ENCODE measurements at places on chromosomes 11 and 22.
A peak's percentile ranks its signal among the peaks of the same experiment; 100 is the strongest.

- no peaks in the 10 kb centered on the region for H3K36me3 ChIP-seq
- no peak overlapping the region for H3K27ac ChIP-seq
- no peaks in the 10 kb centered on the region for H3K27me3 ChIP-seq
- no peak for DNase-seq
These were observed 30.3 kb upstream of the ASPHD2 start for GRCh38 chr22:26398741-26399153.

DNA sequence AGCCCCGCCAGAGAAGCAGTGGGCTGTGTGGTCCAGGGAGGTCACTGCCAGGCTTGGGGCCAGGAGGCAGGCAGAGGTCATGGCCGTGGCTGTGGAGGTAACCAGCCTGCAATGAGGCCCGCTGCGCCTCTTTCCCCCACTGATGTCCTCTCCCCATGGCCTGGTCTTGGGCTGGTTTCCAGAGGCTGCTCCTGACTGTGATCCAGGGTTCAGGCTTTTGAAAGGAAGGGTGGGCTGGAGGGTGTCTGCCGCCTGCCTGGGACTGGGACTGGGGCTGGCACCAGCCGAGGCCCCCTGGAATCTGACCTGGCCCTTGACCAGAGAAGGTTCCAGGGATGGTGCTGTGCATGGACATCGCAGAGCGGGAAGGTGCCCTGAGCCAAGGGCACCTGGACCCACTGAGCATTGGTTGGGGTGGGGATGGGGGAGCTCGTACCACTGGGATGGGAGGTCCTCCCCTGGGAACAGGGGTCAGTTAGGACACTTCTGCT is 59.6 kb upstream of the THY1 start:
- no peak overlapping the region for H3K27ac ChIP-seq
- no peak for DNase-seq
- peaks cover 4% of the 10 kb centered on the region for H3K4me1 ChIP-seq
- no peaks in the 10 kb centered on the region for H3K36me3 ChIP-seq
- no peaks in the 10 kb centered on the region for H3K27me3 ChIP-seq
- H3K4me3 ChIP-seq: no peak overlapping the region

- H3K4me3 ChIP-seq: no peak overlapping the region
- peak overlapping the region; percentile 91 for H3K27ac ChIP-seq
- peaks cover 2% of the 10 kb centered on the region for H3K36me3 ChIP-seq
- H3K27me3 ChIP-seq: no peaks in the 10 kb centered on the region
- DNase-seq: no peak
These were observed 2.3 kb upstream of the MCAM start for GRCh38 chr11:119319136-119319699.

GRCh38 chr11:11220786-11221185 is 132.3 kb downstream of the CSNK2A3 start:
- no peaks in the 10 kb centered on the region for H3K27me3 ChIP-seq

DNA sequence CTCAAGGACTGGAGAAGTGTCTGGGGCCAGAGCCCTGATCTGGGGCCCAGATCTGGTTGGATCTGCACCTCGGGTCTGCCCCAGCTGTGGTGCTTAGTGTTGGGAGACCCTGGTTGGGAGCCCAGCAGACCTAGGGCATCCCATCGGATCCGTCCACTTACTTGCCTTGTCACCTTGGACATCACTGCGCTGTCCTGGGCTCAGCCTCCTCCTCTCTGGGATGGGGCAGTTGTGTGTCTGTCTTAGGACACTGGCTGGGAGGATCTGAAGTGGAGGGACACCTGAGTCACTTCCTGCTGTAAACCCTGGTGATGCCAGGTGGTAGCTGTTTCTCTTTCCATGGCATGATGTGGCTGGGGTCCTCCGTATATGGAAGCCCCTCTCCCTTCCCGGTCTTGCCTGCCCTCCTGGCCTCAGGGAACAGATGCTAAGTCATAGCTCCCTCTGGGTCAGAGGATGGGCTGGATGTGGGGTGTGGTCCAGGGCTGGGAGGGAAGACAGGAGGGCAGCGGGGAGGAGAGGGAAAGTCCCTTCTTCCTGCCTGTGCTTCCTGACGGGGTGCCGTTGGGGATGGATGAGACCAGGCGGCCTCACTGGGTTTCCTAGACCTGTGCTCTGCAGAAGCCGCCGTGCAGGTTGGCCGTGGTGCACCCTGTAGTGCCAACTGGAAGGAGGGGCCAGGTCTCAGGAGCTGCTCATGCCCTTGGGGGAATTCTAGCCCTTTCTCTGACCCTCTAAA is 12.1 kb upstream of the OMP start:
- DNase-seq: no peak
- H3K4me3 ChIP-seq: no peak overlapping the region
- H3K27me3 ChIP-seq: no peaks in the 10 kb centered on the region
- peaks cover 55% of the 10 kb centered on the region for H3K4me1 ChIP-seq

DNA sequence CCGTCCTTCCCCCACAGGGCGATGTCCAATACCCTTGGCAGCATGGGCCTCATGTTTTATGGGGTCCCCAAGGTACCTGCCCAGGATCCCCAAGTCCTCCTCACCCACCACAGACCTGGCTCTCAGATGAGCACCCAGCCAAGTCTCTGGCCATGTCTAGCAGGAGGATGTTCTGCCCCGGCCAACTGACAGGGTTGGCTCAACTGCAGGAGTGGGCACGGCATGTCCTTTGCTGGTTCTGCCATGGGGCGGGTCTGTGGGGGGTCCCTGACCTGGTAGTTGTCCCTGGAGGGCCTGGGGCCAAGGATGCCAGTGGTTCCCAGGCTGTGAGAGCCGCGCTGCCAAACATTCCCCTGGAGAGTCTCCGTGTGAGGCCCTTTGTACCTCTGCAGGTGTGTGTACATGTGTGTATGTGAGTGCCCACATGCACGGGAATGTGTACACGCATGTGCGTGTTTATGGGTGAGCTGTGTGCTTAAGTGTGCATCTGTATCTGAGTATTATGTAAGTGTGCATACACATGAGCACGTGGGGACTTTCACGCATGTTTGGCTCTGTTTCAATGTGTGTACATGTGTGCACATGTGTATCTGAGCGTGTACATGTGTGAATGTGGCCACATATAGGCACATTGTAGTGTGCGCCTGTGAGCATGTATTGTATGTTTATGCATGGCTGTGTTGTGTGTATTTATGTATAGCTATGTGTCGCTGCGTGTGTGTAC is 85.5 kb downstream of the KCNQ1 start:
- H3K27me3 ChIP-seq: no peaks in the 10 kb centered on the region
- peaks cover 37% of the 10 kb centered on the region for H3K4me1 ChIP-seq
- H3K4me3 ChIP-seq: no peak overlapping the region

GRCh38 chr11:133269267-133269666 is 263.0 kb downstream of the OPCML start:
- H3K27ac ChIP-seq: no peak overlapping the region
- H3K4me3 ChIP-seq: no peak overlapping the region
- H3K4me1 ChIP-seq: no peaks in the 10 kb centered on the region

- no peak overlapping the region for H3K4me3 ChIP-seq
- no peak overlapping the region for H3K27ac ChIP-seq
- no peaks in the 10 kb centered on the region for H3K36me3 ChIP-seq
- no peaks in the 10 kb centered on the region for H3K27me3 ChIP-seq
- no peaks in the 10 kb centered on the region for H3K4me1 ChIP-seq
These were observed 44.6 kb downstream of the PRCP start for GRCh38 chr11:82855616-82856015.

DNA sequence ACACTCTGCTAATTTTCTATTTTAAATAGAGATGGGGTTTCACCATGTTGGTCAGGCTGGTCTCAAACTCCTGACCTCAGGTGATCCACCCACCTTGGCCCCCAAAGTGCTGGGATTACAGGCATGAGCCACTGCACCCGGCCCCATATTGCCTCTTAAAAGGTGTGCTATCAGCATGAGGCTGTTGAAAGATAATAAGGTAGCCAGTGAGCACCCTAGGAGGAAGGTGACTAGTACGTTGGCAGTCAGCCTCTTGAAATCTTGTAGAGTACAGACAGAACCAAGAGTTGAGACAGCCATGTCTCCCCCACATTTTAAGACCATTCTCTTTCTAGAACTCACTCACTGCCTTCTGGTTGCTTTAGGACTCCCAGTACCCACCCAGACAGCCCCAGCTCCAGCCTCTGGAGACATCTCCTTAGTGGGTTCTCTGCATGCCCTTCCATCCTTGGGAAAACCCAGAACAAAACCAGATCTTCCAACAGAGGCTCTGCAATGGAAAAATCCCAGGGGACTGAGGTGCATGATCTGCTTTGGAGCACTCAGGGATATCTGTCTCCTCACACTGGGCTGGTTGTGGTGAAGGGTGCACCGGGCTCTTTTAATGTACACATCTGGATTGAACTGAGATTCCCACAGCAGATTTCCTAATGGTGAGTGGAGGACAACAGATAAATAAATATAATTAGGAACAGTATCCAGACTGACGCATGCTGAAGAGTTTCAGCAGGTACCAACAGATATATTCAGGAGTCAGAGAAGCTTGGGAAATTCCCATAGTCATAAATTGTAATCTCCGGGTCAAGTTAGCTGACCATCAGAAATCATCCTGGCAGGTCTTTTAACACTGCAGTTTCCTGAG is 49.4 kb downstream of the LRRC74B start:
- H3K27ac ChIP-seq: no peak overlapping the region
- no peaks in the 10 kb centered on the region for H3K27me3 ChIP-seq
- no peaks in the 10 kb centered on the region for H3K36me3 ChIP-seq
